ENCODE measurements at places on chromosomes 1 and 21.

DNA sequence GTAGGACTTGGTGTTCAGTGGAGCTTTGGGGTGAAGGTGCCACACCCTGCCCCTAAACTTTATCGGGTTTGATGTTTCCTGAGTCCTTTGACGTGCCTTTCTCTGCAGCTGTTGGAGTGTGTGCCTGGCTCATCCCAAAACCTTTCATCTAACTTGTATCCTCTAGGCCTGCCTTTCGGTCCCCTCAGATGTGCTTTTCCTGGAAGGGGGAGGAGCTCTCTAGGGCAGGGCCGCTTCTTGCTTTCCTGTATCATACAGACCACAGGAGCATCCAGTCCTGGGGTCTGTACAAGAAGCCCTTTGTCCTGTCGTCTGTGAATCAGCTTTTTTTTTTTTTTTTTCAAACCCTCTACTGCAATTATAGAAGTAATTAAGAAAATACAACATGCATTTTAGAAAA lies 35.7 kb downstream of the PTGFRN start:
- DNase-seq = no peak

- DNase-seq = no peak
Measured at GRCh38 chr1:113943028-113943811, 14.1 kb downstream of the HIPK1 start.

DNA sequence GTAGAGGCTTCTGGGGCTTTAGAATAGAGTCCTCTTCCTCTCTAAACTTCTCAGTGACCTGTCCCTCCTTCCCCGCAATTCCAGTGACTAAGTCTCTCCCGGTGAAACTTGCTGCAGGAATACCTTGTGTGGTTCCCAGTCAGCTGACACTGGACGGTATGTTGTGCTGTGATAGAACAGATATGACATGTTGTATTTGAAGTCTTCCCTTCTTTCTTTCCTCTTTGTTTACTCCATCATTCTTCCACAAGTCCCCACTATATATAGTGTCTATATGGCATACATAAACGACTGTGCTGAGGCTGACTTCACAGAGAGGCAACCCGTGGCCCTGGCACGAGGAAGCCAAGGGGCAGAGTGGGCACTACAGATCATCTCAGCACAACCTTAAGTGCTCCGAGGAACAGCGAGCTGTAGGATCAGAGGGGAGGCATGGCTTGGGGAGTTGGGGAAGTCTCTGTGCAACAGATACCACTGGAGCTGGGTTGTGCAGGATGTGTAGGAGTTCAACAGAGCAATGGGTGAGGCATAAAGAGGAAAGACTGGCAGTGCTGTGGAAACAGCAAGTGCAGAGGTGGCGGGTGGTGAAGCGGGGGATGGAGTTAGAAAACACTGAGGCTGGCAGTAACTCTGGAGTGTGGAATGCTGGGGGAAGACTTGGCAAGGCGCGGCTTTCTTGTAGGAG lies 237.8 kb downstream of the TRABD2B start:
- no peak for DNase-seq

DNA sequence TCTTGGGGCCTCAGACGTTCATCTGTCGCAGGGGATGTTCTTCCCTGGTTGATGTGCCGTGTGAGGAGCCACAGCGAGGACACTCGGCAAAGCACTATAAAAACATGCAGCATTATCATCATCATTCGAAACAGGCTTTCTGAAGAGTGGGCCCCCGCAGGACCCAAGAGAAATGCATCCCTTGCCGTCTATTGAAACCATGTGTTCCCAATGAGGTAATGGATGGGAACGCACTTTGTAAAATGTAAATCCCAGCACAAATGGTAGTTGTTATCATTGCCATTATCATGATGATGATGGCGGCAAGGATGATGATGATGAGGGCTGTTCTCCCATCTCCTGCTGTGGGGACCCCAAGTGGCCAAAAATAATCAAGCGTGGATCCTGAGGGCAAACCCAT lies 76.8 kb downstream of the GLIS1 start:
- DNase-seq = no peak

- DNase-seq = no peak
Measured at GRCh38 chr1:230849451-230850224, 18.7 kb downstream of the C1orf198 start.

- DNase-seq = no peak
Measured at GRCh38 chr1:87091425-87091824, 177.0 kb downstream of the HS2ST1 start.

GRCh38 chr1:201826830-201827229 lies 2.1 kb upstream of the IPO9 start:
- no peak for DNase-seq

- DNase-seq = no peak
Measured at GRCh38 chr1:232529747-232530146, 100.2 kb downstream of the SIPA1L2 start.

DNA sequence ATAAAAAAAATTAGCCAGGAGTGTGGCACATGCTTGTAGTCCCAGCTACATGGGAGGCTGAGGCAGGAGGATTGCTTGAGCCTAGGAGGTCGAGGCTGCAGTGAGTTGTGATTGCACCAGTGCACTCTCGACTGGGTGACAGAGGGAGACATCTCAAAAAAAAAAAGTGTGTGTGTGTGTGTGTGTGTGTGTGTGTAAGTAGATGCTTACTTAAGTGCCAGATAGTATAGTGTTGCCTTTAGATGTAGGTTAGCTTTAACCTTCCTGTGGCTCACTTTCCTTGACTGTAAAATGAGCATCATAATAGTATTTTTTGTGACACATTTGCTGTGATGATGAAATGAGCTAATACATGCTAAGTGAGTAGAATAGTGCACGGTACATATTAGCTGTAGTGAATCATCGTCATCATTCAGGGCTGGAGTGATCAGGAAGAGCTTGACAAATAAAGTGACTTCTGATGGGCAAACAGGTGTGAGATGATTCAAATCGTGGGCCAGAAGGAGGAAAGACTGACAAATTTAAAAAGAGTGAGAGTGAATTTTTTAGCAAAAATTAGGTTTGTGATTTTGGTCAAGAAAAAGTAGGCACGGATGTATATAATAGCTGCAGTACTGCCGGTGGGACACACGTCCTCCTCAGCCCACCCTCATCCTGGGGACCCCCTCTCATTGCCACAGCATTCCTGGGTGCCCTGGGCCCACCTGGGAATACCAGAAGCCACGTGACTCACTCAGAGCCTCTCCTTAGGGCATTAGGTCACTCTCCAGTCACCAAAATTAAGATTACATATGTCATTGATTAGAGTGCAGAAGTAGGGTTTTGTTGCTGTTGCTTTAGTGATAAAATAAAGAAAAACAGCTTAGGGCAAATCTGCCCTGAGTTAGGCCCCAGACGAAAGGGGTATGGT lies 33.9 kb downstream of the EIF2D start:
- peak; percentile 21 for DNase-seq

- DNase-seq = no peak
Measured at GRCh38 chr1:229563701-229564100, 5.2 kb upstream of the ABCB10 start.

- DNase-seq = no peak
Measured at GRCh38 chr1:162717548-162718184, 72.8 kb upstream of the HSD17B7 start.

- no peak for DNase-seq
Measured at GRCh38 chr1:185869590-185869989, 135.4 kb downstream of the HMCN1 start.

GRCh38 chr1:208951908-208952307 lies 631.6 kb upstream of the CAMK1G start:
- no peak for DNase-seq

DNA sequence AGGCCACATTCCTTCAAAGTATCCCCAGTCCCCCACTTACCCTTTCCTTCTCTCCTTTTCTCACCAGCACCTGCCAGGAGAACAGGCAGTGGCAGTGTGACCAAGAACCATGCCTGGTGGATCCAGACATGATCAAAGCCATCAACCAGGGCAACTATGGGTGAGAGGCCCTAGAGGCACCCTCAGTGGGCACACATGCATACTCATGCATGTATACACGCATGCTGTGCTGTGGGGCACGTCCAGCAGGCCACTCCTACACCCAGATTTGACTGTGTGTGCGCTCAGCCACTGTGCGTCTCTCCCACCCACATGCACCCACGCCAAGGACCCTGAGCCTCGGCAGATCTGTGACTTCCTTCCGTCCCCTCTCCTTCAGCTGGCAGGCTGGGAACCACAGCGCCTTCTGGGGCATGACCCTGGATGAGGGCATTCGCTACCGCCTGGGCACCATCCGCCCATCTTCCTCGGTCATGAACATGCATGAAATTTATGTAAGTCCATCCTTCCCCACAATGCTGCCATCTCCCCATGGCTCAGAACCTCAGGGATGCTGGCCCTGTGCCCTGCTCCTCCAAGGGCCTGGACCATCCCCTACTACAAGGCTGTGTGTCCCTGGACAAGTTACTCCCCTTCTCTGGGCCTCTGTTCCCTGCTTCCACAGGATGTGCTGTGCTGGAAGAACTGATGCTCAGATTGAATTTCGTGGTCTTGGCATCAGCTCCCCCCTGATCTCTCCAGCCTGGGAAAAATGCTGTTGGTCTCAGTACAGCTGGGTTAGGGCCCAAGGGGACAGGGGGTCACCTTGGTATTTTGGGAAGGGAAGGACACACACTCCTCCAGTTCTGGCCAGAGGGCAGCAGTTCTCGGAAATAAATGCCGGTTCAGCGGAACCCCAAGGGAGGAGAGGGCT lies 7.0 kb downstream of the TINAGL1 start:
- DNase-seq = no peak

- no peak for DNase-seq
Measured at GRCh38 chr1:24121406-24121805, 9.5 kb upstream of the MYOM3 start.

GRCh38 chr1:17690906-17691634 lies 64.1 kb upstream of the ACTL8 start:
- no peak for DNase-seq

GRCh38 chr1:219666242-219666641 lies 53.3 kb upstream of the ZC3H11B start:
- DNase-seq = no peak

DNA sequence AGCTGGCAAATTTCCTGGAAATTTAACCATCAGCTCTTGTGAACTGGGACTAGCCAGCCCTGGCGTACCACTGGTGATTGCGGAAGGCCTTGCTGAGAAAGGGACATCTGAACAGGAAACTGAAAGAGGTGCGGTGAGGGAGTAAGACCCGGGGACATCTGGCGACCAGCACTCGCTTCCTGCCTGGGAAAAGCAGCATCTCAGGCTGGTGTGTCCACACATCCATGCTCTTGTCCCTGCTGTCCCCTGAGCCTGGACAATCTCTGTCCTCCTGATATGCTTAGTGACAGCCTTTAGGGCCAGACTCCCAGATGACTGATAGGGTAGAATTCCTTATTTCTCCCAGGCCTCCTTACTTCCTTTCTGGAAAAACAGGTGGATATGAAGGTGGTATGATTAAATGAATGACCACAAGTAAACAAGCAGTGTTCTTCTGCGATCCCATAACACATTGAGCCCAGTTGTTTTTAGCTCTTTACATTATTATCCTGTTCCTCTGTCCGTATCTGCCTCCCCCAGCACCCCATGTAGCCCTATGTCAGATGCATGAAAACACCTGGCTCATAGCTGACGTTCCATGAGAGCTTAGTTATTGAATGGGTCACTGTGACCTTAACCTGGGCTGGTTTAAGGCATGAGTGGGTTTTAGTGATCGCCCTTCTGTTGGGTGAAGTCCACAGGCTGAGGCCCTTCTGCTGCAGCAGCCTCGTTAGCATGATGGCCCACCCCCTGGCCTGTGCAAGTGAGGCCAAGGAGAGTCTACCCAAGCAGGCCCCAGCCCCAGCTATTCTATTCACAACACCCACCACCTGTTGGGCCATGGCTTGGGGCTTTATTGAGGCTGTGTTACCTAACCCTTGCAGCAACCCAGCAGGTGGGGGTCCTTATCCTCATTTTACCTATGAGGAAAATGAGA lies 76.1 kb upstream of the GADD45A start:
- no peak for DNase-seq

DNA sequence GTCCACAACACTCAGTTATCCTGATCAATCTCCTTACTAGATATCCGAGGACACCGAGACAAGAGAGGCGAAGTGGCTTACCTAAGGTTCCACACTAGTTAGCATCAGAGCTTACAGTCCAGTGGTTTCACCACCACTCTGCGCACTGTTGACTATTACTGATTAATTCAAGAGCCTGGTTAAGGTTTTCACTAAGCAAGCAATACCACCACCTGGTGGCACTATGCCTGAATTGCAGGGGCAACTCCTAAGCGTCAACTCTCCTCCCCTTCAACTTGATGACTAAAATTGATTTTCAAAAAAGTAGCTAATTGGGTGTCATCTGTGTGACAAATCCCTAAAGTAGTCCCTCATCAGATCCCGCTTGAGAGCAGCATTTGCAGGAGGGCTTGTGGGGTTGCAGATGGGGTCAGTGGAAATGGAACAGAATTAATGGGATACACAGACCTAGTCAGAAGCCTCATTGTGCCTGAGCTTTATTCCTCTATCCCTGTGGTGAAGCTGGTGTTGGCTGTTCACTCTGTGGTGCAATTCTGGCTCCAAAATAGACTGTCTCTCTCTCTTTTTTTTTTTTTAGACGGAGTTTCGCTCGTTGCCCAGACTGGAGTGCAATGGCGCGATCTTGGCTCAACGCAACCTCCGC lies 9.1 kb downstream of the TTC22 start:
- no peak for DNase-seq

- peak; percentile 32 for DNase-seq
Measured at GRCh38 chr1:71049951-71050598, 2.5 kb upstream of the PTGER3 start.

- no peak for DNase-seq
Measured at GRCh38 chr1:46128344-46128743, 4.1 kb downstream of the PIK3R3 start.

GRCh38 chr1:247293047-247293446 lies 37.2 kb downstream of the VN1R5 start:
- no peak for DNase-seq

Measured in CD4-positive, alpha-beta memory T cell (primary cell).